ENCODE measurements at places on chromosomes 6 and 20.

DNA sequence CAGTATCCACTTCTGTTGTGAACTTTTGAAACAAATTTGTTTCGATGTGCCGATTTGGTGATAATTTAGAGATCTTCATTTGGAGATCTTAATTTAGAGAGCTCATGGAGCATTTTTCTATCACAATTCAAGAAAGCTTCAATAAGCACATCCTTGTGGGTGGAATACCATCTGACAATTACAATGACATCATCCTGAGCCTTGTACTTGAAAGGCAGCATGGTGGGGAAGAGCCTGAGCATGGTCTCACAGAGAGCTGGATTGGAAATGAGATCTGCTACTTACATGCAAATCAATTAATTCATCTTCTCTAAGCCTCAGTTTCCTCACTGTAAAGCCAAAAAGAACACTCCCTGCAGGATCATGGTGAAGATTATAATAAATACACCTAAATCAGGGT is 75.9 kb downstream of the FRK start:
- DNase-seq: no peak

GRCh38 chr6:43983632-43984031 is 143.6 kb downstream of the MRPL14 start:
- DNase-seq: no peak

DNA sequence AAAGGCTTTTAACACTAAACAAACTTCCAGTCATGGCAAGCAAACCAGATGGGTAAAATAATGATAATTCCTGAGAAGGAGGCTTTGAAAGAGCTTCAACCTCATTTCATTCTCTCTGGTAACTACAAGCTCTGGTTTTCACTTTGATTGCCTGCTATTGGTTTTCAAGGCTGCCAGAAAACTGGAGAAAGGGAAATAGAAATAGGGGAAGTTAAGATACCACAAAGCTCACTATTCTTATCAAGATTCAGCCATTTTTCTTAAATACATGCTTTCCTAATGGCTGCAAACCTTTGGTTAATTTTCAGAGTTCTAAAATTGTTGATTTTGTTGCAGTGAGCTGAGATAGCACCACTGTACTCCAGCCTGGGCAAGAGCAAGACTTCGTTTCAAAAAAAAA is 42.5 kb upstream of the NELFCD start:
- no peak for DNase-seq

DNA sequence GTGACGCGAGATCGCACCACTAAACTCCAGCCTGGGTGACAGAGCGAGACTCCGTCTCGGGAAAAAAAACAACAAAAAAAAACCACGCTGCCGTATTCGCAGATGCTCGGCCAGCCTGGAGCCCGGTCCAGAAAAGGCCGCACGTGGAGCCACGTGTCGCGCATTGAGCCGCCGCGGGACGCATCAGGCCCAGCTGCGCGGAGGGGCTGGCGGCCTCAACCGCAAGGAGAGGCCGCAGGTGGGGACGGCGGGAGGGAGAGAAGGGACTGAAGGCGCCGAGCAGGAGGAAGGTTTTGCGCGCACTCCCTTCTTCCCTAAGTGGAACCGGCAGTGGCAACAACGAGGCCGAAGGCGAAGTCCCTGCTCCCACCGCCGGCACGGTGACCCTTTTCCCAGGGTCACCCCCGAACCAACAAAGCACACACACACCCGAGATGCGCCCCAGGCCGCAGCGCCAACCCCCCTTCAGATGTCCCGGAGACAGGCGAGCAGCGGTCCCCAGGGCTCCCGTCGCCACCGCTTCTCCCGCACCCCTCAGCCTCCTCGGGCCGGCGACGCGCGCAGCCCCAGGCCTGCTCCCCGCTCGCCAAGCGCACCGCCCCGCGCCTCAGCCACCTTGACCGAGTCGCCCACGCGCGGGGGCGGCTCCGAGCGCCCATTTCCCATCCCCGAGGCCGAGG is 681 bp downstream of the SYCP2 start:
- DNase-seq: no peak
